Stimulated activated CD8-positive, alpha-beta memory T cell treated with anti-CD3 and anti-CD28 coated beads, Interleukin-15, amount 100 ng/mL, for 48 hours (primary cell): ENCODE measurements at places on chromosomes 11 and 22.

DNA sequence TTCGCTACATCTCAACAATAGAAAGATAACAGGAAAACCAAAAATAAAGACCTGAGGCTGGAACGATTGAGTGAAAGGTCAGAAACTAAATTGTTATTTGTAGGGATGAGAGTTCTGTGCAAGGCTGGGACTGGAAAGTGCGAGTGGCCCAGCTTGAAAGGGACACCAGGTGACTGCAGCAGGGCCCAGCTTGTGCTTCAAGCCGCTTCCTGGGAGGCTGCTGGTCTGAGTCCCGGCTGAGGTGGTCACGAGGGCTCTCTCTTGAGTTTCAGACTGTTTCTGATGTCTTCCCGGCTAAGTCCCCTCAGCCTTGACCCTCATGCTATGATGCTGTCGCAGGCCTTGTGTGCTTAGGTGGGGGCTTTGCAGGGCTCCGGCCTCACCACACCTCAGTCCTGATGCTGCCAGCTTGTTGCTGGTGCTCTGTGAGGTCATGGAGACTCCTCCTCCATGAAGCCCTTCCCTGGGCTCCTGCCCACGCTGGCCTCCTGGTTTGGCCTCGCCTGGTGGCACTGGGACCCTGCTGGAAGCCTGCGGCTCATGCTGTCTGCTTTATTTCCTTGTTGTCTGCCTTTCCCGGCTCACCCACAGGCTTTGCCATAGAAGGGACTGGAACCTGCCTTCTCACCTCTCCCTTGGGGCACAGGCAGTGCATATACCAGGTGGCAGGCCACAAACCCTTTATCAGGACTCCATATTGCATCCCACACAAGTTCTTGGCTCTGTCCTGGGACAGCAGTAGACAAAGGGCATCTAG, 4.0 kb downstream of the BANF1 start:
- DNase-seq: no peak

DNA sequence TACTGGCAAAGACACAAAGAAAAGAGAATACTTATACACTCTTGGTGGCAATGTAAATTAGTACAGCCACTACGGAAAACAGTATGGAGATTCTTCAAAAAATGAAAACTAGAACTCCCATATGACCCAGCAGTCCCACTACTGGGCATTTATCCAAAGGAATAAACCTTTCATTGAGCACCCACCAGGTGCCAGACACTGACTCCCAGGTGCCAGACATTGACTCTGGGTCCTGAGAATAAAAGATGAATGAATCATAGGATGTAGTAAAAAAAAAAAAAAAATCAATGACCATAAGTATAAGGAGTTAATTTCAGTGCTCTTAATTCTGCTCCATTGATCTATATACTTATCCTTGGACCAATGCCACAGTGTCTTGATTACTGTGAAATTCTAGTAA, 28.2 kb downstream of the HEPHL1 start:
- no peak for DNase-seq

DNA sequence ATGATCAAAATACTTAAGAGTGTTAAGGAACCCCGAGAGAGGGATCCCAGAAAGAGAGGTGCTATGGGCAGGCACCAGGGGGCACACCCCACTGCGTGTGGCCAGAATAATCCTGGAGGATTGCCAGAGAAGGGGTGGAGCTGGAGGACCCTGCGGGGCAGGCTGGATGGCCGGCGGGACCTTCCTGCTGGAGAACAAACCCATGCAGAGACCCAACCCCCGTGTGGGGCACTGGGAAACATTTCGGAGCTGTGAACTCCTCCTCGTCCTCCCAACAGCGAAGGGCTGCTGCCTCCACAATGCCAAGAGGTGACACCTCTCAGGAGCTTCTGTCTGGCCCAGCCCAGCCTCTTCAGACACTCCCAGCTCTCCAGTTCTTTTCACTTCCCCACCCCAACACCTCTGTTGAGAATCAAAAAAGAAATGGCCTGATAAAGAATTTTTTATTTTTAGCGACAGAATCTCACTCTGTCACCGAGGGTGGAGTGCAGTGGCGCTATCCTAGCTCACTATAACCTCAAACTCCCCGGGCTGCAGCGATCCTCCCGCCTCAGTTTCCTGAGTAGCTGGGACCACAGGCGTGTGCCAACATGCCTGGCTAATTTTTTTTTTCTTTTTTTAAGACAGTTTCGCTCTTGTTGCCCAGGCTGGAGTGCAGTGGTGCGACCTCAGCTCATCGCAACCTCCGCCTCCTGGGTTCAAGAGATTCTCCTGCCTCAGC, 25.6 kb downstream of the RHOD start:
- DNase-seq: no peak

DNA sequence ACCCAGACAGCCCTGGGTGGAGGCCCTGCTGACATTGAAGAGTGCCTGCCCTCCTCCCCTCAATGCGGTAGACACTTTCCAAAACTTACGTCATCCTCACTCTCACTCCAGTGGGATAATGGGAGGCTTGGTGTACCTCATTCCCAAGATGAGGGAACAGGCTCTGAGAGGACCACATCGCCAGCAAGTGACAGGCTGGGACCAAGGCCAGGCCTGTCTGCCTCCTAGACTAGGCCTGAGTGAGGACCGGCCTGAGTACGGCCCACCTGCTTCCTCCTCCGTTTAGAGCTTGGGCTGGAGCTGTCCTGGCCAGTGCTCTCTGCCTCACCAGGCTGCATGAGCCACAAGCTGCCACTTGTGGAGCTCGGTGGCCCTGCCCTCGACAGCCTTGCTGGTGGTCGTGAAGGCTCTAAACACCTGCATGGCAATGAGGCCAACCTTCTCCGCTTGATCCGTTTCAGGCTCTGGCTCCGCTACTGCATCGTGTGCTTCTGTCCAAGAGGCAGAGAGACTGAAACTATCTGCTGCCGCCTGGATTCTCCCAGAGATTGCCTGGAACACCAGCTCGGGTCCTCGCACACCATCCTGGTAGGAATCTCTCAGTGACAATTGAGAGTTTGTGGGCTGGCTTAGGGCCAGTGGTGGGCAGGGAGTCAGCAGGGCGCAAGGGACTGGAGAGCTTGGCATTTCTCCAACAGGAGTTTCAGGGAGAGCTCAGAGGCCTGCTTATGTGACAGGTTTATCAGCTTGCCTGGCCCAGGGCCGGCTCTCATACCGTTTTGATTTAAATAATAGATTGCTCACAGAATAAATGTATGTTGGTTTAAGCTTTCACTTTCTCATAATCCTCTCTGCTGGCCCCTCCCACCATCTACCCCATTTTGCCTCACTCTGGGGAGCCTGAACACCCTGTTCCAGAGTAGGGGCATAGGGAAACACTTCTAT, 9.4 kb downstream of the LRRC75B start:
- no peak for DNase-seq

- no peak for DNase-seq
Measured at GRCh38 chr11:416757-417621, 2.2 kb upstream of the SIGIRR start.

DNA sequence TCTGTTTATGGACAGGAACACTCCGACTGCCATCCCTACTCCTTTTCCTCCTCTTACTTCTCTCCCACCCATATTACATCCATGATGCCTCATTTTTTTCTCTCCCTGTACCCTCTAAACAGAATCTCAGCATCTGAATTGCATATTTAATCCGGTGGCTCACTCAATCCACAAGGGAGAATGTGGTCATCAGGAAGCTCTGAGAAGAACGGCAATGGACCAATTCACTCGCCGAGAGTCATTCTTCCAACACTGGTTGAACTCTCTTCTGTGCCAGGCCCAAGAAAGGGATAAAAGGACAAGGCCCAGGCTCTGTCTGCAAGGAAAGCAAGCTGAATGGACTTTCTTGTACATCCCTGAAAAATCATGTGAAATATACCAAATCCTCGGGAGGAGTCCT, 15.9 kb downstream of the MAP6 start:
- DNase-seq: no peak

DNA sequence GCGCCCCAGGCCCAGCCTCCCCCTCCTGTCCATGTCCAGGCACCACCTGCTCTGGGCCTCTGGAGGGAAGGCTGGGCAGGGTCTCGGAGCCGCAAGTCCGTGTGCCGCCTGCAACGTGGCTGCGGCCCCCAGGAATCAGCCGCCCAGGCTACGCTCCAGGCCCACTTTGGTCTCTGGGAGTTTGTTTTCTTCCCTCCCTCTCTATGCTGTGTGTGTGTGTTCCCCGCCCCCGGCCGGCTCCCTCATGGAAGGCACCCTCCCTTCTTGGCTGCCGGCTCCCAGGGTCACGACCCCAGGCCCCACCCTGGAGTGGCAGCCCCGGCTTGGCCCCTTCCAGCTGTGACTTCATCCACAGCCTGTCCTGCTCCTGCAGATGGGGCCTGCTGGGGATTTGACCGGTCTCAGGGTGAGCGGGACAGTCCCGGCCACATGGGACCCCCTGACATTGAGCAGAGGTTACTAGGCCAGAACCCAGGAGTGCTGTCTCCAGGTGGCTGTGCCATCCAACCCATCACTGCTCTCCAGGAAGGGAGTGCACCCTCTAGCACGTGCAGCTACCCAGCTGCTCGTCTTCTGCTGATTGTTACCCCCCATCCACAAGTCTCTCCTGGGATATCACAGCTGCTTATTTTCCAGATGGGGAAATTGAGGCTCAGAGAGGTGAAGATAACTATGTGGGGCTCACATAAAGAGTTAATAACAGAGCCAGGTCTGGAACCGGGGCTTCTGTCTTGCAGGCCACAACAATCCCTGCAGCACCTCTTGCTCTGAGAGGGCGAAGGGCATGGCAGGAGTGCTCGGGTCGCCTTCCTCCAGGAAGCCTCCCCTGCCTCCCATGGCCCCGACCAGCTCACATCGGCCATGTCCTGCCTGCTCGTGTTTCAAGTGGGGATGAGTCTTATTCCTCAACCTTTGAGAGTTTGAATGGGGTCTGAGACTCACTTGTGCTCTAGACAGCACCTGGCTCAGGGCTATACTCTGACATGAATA, 2.8 kb upstream of the LIF start:
- no peak for DNase-seq

GRCh38 chr22:26673486-26673885, 16.1 kb downstream of the MIAT start:
- DNase-seq: no peak

- no peak for DNase-seq
Measured at GRCh38 chr22:47015589-47016178, 253.2 kb downstream of the TBC1D22A start.

- no peak for DNase-seq
Measured at GRCh38 chr11:66142370-66143263, 72.5 kb downstream of the PACS1 start.

- no peak for DNase-seq
Measured at GRCh38 chr11:73281796-73282660, 9.9 kb downstream of the P2RY6 start.

DNA sequence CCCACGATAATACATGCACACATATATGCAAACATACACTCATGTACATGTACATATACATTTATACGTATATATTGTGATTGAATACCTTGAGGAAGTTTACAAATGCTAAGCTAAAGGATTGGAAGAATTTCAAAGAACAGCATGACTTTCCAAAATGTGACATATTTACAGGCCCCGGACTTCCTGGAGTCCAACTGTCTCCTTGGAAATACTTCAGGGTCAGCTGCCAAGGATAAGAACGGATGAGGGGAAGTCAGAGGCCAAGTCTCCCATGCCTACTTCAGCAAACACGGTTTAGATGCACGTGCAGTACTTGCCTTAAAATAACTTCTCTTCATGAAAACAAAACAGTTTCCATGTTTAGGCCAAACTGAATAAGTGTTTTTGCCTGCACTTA, 213.6 kb downstream of the DYNC2H1 start:
- DNase-seq: no peak

DNA sequence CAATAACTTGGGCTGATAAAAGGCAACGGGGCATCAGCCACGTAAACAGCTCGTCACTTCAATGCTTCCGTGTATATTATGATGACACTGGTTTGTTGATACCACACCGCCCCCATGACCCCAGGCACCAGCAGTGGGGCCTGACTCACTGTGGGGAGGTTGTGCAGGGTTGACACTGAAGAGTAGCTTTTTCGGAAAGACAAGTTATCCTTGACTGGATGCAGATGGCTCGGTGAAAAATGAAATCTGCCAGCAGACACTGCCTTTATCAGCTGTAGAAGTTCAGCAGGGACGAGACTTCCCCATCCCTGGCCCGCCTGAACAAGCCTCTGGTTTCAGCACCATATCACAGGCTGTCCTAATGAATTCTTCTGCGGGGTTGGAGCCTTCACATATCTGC, 55.6 kb downstream of the WT1 start:
- no peak for DNase-seq

DNA sequence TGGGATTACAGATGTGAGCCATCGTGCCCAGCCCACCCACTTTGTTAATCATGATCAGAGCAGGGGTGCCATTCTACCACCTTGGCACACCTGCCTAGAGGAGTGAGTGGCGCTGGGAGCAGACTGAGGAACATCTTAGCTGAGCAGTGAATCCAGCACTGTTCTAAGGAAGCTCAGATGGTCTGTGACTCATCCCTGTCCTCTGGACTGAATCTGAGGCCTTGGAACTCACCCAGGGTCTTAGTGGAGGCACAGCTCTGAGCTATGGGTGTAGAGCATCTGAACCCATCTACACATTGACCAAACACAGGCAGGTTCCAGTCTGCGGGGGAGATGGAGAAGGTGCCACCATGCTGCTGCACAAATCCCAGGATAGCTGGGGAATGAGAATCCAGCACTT, 14.9 kb downstream of the PGAP2 start:
- no peak for DNase-seq

DNA sequence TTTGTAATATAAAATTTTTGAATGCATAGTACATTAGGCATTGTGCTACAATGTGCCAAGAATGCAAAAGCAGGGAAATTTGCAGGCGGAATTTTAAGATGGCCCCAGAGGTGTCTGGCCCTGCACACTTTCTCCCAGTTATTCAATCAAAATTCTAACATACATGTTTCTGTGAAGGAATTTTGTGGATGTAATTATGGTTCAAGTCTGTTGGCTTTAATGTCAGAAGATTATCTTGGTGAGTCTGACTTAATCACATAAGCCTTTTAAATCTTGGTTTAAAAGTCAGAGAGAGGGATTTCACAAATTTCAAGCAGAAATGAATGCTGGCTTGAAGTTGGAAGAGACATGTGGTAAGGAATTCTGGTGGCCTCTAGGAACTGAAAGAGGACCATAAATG, 423.4 kb upstream of the CCDC179 start:
- no peak for DNase-seq

GRCh38 chr22:39232806-39233709, 11.7 kb downstream of the PDGFB start:
- no peak for DNase-seq

DNA sequence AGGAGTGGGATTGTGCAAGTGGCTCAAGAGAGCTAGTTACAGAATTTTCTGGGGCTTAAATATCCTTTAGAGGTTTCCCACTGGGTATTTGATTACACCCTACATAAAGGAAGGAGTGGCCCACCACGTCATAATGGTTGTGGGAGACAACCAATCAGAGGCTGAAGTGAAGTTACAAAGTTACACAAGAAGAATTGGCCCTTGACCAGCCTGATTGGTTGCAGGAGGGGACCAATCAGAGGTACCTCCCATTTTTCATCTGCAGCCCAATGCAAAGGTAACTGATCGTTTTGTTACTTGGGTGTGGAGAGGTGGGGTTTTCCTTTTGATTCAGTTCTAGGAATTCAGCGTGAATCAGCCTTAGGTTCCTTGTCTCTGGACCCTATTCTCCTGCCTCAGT, 430.5 kb upstream of the FAT3 start:
- DNase-seq: no peak

- no peak for DNase-seq
Measured at GRCh38 chr11:67387069-67387468, 4.7 kb upstream of the RAD9A start.
